ENCODE measurements at places on chromosomes 11 and 22. TPM values are rescaled to one million over a fixed set of nuclear protein-coding genes. Genes with fewer than 3 reads are reported as not detected.

Gene GRAP2
- 8.7 TPM for polyA plus RNA-seq

Gene ISX
- not detected for polyA plus RNA-seq

Gene PHOX2A
- 0.33 TPM for polyA plus RNA-seq

Gene OR51B5
- polyA plus RNA-seq, result not detected

Gene CLP1
- 8.3 TPM for polyA plus RNA-seq

Gene NXPE4
- not detected for polyA plus RNA-seq

Gene VWCE
- polyA plus RNA-seq, result 0.80 TPM

Gene MPZL3
- polyA plus RNA-seq, result 2.1 TPM

- DNase-seq, result no peak
Observed at GRCh38 chr22:42688241-42689211, 32.1 kb downstream of the A4GALT start.

- peak; percentile 89 for DNase-seq
Observed at GRCh38 chr22:30301995-30302809, 12.9 kb upstream of the CASTOR1 start.

DNA sequence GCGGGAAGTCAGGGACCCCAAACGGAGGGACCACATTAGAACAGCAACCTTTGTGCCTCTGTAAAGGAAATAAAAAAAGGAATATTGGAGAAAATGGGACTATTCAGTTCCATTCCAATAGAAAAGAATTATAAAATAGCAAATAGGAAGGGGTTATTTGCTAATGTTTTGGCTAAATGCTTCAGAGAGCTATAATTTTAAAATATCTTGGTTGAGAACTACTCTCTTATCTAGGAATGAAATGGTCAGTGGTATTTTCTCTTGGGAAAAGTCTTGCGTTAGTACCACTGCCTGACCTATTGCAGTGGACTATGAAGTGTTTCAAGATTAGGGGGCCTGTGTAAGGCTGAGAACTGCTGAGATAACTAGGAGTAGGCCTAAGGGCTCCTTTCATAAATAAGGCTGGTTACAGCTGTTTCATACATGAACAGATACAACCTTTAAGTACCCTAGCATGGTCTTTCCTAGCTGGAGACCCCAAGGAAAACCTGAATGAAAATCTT, 6.9 kb upstream of the WEE1 start:
- no peak for DNase-seq

- no peak for DNase-seq
Observed at GRCh38 chr11:66920978-66921784, 37.0 kb downstream of the PC start.

DNA sequence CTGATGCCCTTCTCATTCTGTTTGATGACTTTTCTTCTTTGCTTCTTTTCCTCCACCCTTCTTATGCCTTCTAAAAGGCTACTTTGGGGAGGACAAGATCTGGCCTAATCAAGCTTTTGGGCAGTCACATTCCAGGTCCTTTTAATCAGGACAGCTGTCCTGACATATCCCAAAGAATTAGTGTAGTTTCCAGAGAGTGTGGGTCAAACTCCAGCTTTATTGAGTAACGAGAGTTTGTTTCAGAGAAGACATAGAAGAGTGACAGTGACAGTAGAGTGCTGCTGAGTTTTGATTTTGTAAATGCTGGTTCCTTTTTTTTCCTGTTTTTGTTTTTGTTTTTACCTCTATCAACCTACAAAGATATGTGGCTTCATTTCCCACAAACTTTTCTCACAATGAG, 158.4 kb upstream of the SESN3 start:
- DNase-seq, result no peak

- DNase-seq, result no peak
Observed at GRCh38 chr11:116986521-116987105, 111.6 kb downstream of the SIK3 start.

GRCh38 chr22:38793317-38793716, 626 bp downstream of the DNAL4 start:
- DNase-seq, result no peak

DNA sequence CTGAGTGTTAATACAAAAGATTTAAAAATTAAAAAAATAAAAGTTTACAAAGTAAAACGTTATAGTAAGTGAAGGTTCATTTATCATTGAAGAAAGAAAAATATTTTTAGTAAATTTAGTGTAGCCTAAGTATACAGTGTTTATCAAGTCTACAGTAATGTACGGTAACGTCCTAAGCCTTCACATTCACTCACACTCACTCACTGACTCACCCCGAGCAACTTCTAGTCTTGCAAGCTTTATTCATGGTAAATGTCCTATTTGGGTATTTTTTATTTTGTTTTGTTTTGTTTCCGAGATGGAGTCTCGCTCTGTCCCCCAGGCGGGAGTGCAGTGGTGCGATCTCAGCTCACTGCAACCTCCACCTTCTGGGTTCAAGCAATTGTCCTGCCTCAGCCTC, 8.8 kb downstream of the CASTOR1 start:
- no peak for DNase-seq

DNA sequence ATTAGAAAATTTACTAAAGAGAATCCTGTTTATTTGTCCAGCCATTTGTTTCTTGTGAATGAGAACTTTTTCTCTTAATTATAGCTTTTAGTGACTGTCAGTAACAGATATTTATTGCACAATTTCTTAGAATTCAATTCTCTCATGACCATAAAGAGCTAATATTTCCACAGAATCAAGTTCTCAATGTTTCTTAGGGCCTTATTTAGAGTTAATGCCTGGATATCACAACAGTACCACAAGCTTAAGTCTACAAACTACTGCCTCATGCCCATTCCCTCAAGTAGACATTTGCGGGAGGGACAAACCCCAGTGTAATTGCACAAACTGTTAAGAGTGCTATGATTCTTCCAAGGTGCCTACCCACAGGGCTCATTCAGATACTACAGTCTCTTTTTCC, 199.7 kb upstream of the POU2AF2 start:
- DNase-seq, result no peak

DNA sequence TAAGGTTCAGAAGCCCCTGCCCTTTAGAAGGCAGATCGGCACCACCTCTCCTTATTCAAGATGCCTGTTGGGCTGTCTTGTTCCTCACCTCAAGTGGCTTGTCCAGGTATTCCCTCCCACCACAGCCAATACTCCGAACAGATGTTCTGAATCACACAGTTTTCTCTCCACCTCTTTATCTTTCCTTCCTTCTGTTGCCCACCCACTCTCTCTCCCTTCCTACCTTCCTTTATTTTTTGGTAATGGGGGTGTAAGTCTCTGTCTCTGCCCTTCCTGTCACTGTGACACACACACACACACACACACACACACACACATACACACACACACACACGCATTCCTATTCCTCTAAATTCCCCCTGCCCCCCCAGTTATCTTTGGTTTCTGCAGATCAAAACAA, 8.4 kb downstream of the BEST1 start:
- DNase-seq, result no peak

DNA sequence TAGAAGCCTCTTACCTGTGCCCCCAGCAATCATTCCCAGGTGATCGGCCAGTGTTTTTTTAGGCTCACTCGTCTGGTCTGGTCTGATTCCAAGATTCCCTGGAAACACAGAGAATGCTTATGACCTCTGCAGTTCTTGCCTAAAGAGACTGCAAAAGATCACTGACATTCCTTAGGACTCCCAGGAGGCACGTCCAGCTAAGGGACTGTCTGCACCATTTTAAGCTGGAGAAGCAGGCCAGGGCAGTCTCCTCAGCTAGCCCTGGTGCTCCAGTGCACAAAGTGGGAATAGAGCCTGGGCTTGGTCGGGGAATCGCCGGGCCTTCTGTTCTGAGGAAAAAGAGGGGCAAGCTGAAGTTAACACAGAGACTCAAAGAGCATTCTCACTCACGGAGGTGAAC, 4.8 kb downstream of the CYB5R2 start:
- DNase-seq, result no peak

- DNase-seq, result peak; percentile 70
Observed at GRCh38 chr11:64861227-64861975, 16.9 kb upstream of the CDC42BPG start.

- no peak for DNase-seq
Observed at GRCh38 chr22:20741634-20742581, 32.0 kb upstream of the SERPIND1 start.

GRCh38 chr22:39883057-39883456, 10.5 kb downstream of the ENTHD1 start:
- no peak for DNase-seq
